NCI-H1930 (cell line): ENCODE measurements at places on chromosomes 7 and 10.

- no peak for DNase-seq
These were observed 9.8 kb upstream of the TOMM7 start for GRCh38 chr7:22832401-22832800.

GRCh38 chr10:49309691-49310411 is 10.9 kb downstream of the C10orf71 start:
- no peak for DNase-seq

- no peak for DNase-seq
These were observed 84.8 kb upstream of the COL13A1 start for GRCh38 chr10:69716711-69717560.

GRCh38 chr10:103668351-103669242 is 175.1 kb downstream of the NEURL1 start:
- no peak for DNase-seq
